ENCODE measurements at places on chromosomes 4 and X. TPM values are rescaled to one million over a fixed set of nuclear protein-coding genes. Genes with fewer than 3 reads are reported as not detected.

PGK1 gene
- total RNA-seq, result 339 TPM

CT45A10 gene
- total RNA-seq, result not detected

CDK16 gene
- total RNA-seq, result 80.6 TPM

GRK4 gene
- 6.0 TPM for total RNA-seq

KLB gene
- 7.4 TPM for total RNA-seq

ARHGAP36 gene
- not detected for total RNA-seq

TEX13A gene
- not detected for total RNA-seq

PRSS12 gene
- total RNA-seq, result 0.16 TPM

FAM184B gene
- not detected for total RNA-seq

FATE1 gene
- total RNA-seq, result not detected

PNMA6F gene
- total RNA-seq, result not detected

- no peak for DNase-seq
Observed at GRCh38 chrX:72083291-72083690, 48.4 kb downstream of the RTL5 start.

DNA sequence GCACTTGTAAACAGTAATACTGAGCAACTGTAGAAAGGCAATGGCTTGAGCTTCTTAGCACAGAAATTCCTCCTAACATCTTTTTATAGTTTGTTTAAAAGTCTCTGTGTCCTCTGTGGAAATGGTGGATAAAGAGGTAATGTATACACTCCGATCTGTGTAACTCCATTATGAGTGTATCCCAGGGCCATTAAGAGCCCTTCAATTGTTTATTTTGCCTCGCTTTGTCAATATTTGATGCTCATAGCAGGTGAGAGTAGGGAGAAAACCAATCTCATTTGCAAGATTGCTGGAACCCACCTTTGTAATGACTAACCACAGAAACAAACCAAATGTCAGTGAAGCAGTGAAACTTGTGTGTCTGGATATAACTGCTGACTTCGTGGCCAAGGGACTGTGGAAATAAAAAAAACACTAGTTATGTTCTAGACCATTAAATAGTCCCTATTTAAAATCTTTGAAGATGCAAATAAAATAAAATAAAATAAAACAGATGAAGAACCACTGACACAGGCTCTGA lies 598.2 kb upstream of the BOD1L1 start:
- DNase-seq, result no peak

DNA sequence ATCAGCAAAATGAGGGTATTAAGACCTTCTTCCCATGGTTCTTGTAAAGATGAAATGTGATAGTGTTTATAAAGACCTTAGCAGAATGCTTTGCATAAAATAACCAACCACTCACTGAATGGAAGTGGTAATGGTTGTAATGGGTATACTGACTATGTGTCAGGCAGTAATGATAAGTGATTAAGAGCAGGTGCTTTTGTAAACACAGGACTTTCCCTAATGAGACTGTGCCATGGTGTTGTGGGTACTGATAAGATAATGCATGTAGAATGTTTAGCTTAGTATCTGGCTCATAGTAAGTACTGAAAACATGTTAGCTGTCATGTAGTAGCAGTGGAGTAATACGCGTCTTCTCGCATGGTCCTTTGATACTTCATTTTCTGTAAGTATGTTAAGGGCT lies 6.9 kb downstream of the LSM6 start:
- no peak for DNase-seq

DNA sequence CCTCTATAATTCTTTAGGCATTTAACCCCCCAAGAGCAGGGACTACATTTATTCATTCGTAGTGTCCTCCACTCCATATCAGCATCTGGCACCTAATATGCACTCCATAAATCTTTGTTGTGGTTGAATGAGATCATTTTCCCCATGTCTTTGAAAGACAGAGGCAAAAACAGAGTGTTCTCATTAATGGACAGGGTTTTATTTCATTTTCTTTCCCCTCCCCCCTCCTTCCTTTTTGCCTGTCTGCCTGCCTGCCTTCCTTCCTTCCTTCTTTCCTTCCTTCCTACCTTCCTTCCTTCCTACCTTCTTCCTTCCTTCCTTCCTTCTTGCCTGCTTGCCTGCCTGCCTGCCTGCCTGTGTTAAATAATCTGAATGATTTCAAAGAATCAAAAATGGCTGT lies 83.2 kb downstream of the SHROOM3 start:
- DNase-seq, result no peak

- DNase-seq, result no peak
Observed at GRCh38 chr4:151468715-151469696, 60.0 kb downstream of the FHIP1A start.

DNA sequence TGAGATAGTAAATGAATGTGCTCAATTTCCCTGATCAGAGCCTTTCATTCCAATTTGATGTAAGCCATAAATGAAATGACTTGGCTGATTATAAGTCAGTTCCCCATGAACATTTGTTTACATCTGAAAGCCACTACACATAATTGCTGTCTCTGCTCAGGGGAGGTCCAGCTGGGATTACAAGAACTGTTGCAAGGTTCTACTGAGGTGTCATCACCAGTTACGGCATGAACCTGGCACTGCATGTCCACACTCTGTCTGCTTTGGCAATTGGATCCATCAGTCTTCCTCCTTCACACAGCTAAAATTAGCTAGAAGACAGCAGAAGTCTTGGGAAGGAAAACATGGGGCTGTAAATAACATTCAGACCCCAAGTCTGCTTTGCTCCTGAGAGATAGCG lies 12.8 kb upstream of the MBNL3 start:
- no peak for DNase-seq

DNA sequence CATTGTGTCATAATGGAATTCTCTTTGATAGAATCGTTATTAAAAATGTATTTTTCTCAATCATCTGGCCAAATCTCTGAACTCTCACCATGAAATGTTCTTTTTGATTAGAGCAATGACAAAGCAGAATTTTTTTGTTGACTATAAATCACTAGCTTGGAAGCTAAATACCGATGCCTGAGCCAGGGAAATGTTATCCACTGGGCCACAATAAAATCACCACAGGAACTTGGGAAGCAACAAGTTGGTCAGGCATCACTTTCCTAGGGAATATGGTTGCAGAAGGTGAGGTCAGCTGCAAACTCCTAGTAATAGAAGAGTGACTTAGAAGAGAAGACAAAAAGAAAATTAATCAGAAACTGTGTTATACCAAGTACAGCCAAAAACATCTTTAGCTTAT lies 60.6 kb upstream of the CFAP47 start:
- DNase-seq, result no peak

DNA sequence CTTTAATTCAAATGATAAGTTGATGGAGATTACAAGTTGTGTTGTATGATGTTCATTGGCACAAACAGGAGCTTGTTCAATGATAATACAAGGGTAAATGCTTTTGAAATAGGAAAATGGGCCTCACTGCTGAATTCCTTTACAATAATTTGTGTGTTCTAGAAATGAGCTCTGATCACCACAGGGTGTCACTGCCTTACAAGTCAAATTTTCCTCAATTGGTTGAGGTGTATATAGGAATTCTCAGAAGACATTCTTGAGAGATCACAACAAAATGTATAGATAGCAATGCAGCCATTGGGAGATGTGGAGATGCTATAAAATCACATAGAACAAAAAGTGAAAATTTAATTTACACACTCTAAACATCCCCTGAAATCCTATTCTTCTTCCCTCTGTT lies 49.6 kb downstream of the KLF8 start:
- DNase-seq, result no peak

DNA sequence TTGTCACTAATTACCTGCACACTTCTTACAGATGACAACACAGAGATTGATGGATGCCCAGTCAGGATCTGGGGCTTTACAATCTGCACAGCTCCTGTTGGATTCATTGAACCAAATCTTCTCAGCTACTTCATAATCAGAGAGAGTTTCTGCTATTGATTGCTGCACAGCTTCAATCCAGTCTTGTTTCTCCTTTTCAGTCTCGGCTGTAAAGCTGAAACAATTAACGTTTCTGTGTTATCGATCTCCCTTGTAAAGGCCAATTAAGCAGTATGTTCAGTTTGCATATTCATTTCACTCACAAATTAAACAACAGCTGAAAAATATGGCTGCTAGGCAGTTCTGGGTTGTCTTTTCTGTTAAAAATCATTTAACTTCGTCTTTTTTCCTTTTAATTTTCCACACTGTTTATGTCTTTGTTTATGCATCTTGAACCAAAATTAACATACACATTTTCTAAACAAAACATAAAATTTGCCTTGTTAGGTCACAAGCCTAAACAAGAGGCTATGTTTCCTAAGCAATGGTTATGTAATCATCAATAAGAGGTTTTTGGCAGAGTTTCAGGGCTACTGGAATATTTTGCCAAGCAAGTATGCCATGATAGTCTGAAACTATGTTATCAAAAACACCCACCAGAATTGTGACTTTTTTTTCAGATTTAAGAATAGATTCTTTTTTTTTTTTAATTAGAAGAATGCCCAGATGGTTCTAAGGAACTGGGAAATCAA lies 79.2 kb downstream of the ARAP2 start:
- DNase-seq, result no peak

DNA sequence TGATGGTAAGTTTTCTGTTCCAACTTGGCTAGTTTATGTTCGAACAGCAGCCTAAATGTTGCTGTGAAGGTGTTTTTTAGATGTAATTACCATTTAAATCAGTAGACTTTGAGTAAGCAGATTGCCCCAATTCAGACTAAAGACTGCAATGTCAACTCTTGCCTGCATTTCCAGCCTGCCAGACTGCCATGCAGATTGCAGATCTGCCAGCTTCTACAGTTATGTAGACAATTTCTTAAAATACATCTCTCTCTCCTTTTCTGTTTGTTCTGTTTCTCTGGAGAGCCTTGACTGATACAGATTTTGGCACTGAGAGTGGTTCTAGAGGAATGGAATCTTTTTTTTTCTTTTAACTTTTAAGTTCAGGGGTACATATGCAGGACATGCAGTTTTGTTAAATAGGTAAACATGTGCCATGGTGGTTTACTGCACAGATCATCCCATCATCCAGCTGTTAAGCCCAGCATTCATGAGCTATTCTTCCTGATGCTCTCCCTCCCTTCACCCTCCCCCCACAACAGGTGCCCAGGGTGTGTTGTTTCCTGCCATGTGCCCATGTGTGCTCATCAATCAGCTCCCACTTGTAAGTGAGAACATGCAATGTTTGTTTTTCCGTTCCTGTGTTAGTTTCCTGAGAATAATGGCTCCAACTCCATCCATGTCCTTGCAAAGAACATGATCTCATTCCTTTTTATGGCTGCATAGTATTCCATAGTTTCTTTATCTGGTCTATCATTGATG lies 227.8 kb downstream of the CPE start:
- DNase-seq, result no peak

- no peak for DNase-seq
Observed at GRCh38 chr4:56656346-56656643, 24.8 kb downstream of the HOPX start.

GRCh38 chrX:84909151-84909550 lies 94.5 kb upstream of the APOOL start:
- no peak for DNase-seq

DNA sequence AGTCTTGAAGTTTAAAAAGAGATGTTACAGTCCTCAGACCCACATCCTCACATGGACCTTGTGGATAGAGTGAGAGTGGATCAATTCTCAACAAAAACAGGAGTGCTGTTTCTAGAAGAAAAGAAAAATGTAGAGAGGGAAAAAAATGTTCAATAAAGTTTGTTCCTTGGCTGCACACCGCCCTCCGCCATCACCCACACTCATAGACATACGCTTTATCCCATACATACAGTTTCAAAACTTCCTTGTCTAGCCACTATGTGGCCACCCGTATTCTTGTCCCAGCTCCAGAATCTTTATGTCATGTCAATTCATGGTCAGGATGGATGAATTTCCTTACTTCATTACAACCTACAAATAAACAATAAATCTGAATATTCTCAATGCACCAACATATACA lies 23.5 kb upstream of the ELF2 start:
- DNase-seq, result peak; percentile 18

- no peak for DNase-seq
Observed at GRCh38 chr4:46389301-46389775, 590 bp downstream of the GABRA2 start.

DNA sequence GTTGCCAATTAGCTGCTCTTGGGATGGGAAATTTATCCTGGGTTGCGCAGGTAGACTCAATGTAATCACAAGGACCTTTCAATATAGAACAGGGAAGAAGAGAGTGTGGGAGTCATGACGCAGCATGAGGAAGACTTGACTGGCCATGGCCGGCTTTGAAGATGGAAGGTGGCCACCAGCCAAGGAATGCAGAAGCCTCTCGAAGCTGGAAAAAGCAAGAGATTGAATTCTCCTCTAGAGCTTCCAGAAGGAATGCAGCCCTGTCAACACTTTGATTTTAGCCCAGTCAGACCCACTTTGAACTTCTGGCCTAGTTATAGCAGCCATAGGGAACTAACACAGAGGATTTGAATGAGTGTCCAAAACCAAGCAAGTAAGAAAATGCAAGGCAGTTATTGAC lies 14.7 kb upstream of the SH3KBP1 start:
- no peak for DNase-seq
